ENCODE measurements at places on chromosomes 1 and 21.

GRCh38 chr1:91535441-91535840, 34.8 kb downstream of the CDC7 start:
- DNase-seq, result no peak

- no peak for DNase-seq
Measured at GRCh38 chr1:244273845-244274619, 177.7 kb downstream of the ADSS2 start.

DNA sequence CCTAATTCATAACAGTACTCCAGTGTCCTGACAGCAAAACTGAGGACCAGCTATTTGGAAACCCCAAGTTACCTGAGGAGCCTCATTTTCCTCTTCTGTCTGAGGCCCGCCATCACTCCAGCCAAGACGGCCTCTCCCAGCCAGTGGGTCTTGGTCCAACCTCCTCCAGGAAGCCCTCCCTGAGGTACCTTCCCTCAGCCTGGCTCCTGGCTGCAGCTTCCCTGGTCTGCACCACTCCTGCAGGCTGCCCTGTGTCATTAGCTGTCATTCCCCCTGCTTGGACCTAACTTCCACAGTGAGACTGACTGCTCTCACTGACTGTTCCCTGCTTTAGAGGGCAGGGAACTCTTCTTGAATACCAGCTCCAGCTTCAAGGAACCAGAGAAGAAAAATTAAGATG, 33.0 kb downstream of the BCAR3 start:
- DNase-seq, result no peak

- no peak for DNase-seq
Measured at GRCh38 chr1:154895798-154896197, 25.7 kb upstream of the KCNN3 start.

GRCh38 chr1:75520862-75521475, 89.9 kb downstream of the SLC44A5 start:
- no peak for DNase-seq

GRCh38 chr1:26281971-26282370, 2.1 kb downstream of the SH3BGRL3 start:
- peak; percentile 43 for DNase-seq

GRCh38 chr1:183942933-183943693, 94.4 kb downstream of the COLGALT2 start:
- DNase-seq, result peak; percentile 63

DNA sequence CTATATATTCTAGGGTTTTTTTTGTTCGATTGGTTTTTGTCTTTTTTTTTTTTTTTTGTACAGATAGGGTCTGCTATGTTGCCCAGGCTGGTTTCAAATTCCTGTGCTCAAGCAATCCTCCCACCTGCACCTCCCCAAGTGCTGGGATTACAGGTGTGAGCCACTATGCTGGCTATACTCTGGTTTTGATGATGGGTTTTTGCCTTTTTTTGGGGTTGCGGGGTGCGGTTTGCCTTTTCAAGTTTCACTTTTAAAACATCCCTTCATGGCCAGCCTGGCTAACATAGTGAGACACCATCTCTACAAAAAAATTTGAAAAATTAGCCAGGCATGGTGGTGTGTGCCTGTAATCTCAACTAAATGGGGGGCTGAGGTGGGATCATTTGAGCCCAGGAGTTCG, 10.0 kb downstream of the KDM5B start:
- DNase-seq, result no peak

- no peak for DNase-seq
Measured at GRCh38 chr1:203401199-203401877, 50.4 kb upstream of the FMOD start.

- DNase-seq, result no peak
Measured at GRCh38 chr1:191043066-191043465, 565.4 kb upstream of the BRINP3 start.

- DNase-seq, result no peak
Measured at GRCh38 chr1:248857749-248858095, 1.2 kb downstream of the ZNF692 start.

DNA sequence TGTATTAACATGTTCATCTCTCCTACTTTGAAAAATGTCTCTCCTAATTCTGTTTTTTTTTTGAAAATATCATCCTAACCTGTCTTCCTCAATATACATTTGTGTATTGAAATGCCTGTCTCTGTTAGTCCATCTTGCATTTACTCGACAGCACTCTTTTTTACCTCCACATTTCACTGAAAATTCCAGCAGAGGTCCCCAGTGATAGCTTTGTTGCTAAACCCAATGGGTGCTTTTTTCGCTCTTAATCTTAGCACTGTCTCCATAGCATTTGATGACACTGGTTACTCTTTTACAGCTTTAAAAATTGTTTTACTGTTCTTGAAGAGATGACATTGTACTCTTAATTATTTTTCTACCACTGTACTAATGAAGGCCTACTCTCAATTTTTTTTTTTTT, 10.8 kb downstream of the OSBPL9 start:
- no peak for DNase-seq

DNA sequence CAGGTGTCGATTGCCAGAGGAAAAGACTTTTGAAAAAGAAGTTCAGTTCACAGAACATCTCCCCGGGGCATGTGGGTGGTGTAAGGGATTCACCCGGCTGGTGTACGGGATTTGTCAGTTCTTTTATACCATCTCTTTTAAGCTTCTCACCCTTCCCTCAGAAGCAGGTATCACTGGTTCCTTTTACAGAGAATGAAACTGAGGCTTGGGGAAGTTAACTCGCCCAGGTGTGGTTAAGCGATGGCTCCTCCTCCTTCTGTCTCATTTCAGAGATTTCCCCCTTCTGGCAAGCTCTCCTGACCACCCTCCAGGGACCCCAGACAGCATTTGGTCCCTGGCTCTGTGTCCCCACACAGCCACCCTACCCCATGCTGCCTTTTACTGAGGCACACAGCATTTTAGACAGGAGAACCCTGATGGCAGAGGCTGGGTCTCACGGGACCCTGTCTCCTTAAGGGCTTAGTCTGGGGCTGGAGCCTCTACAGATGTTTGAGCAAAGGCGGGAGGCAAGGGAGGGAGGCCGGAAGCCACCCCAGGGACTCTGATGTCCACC, 2.8 kb upstream of the ECE1 start:
- no peak for DNase-seq

GRCh38 chr1:3699596-3699995, 47.3 kb downstream of the TP73 start:
- DNase-seq, result no peak

- no peak for DNase-seq
Measured at GRCh38 chr1:218273762-218274479, 11.2 kb upstream of the RRP15 start.

DNA sequence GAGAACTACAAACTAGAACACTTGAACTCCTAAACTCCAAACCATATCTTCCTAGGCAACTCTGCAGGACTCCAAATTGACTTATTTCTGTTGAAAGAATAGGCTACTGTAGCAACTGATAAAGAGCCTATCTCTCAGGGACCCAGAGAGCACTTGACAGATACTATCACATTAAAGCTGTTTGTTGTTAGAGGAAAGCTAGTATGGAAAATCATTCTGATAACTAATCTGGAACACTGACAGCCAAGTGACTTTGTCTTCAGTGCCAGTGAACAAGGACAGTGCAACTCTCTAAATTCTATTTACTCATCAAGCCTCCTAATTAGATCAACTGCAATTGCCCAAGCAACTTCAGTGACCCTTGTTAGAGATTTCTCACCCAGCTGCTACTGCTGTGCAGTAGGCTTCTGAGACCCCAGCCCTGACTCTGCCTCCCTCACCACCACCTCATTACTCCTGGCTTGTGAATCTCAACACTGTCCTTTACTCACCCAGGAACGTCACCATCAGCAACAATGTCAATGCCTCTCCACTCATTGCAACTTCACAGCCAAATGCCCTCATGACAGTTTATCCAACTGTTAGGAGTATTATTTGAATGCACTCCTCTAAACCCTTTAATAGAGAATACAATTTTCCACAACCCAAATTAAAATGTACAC, 7.4 kb upstream of the RGS13 start:
- no peak for DNase-seq

- no peak for DNase-seq
Measured at GRCh38 chr1:194586302-194586701, 1399.9 kb upstream of the B3GALT2 start.

GRCh38 chr1:210743038-210743437, 390.9 kb downstream of the KCNH1 start:
- no peak for DNase-seq

DNA sequence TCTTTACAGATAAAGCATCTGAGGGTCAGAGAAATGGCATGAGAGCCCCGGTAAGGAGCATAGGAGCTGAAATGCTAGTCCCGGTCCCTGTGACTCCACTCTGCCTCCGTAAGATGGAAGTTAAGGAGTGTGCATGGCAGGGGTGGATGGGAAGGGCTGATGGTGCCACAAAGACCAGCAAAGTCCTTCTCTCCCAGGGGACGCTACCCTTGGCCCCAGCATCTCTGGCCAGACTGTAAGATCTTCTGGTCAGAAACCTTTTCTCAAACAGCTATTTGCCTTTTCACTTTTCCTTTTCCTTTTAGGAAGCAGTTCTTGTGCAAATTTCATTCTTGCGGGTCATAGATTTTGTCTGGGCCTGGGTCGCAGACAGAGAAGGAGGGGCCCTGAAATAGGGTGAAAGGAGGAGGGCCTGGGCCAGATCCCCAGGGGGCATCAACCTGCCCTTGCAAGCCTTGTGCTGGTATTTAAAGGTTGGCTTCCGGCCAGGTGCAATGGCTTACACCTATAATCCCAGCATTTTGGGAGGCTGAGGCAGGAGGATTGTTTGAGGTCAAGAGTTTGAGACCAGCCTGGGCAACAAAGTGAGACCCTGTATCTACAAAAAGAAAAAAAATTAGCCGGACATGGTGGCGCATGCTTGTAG, 14.4 kb upstream of the EPS8L3 start:
- DNase-seq, result no peak

GRCh38 chr1:91872559-91873081, 13.3 kb downstream of the TGFBR3 start:
- DNase-seq, result no peak

DNA sequence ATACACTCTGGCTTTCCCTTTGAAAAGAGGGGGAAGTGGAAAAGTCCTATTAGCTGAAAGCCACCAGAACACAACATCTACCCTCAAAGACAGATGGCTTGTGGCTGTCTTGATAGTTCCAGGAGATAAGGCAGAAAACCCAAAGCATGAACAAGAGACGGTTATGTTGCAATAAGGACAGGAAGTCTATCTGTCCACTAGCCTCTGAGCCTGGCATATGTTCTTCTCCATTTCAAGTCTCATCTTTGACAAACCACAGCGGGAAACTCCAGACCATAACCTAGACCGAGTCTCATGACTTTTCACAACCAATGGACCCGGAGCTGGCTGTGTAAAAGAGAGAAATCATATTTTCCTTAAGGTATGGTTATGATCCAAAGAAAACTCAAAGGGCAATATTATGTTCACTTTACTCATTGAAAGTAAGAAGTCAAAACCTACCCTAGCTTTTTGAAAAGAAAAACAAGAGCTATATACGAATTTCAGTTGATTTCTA, 33.8 kb downstream of the DUSP10 start:
- DNase-seq, result no peak

- peak; percentile 25 for DNase-seq
Measured at GRCh38 chr1:199226163-199226562, 587.3 kb downstream of the PTPRC start.

DNA sequence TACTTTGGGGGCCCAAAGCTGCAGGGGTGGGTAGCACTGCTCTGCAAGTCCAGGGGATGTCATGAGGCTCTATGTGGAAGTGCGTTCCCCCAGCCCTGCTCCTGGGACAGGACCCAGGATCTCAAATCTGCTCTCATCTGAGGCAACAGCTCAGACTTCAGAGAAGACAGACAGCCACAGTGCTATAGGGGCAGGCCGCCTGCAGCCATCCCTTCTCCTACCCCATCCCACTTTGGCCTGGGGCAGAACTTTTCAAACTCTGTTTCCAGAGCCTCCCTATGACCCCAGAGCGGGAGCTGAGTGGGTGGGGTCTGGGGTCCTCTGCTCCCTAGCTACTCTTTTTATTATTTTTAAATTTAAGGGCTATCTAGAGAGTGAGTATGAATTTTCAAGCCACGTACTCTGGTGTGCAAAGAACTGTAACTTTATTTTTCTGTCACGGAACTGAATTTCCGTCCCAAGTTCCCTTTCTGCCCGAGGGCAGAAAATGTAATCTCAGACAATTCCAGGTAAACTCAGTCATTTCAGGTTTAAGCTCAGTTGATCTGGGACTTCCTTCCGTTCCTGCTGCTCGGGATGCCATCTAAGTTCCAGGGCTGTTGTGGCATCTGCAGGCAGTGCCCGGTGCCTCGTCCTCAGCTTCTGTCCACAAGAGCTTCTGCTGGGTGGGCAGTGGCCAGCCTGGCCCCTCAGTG, 98.3 kb downstream of the ACTL8 start:
- no peak for DNase-seq

DNA sequence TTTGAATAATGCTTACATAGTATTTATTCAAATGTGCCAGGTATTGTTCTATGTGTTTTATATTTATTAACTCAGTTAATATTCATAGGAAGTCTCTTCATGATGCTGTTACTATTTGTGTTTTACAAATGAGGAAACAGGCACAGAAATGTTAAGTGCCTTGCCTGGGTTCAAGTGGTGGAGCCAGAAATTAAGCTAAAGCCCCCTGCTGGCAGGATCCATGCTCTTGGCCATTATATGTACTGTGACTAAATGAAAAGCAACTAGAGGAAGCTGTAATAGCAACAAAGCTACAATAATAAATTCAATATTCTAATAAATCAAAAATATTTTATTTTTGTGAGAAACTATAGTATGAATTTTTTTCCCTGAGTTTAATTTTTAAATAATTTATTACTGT, 30.0 kb downstream of the IARS2 start:
- DNase-seq, result no peak

DNA sequence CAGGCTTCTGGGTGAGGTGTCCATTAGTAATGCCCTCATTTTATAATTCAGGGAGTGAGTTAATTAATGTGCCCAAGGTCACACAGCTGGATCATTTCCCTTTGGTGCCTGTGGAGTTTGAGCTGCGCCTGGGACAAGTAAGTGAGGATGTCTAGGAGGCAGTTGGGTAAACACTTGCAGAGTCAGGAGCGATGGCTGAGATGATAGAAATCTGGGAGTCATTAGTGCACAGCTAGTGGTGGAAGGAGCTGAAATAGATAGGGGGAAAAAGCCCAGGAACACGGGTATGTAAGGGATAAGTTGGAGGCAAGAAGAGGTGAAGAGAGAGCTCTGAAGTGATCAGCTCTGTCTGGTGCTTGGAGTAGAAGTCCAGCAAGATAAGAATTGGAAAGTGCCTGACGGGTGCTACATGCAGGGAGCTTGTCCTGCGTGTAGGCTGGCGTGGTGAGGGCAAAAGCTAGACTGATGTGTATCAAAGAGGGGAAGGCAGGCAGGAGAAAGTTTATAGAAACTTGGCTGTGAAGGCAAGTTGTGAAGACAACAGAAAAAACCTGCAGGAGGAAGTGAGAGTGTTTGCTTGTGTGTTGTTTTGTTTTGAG, 1.7 kb upstream of the SCAF4 start:
- DNase-seq, result no peak

- DNase-seq, result no peak
Measured at GRCh38 chr1:79441238-79441637, 434.7 kb upstream of the ADGRL4 start.

DNA sequence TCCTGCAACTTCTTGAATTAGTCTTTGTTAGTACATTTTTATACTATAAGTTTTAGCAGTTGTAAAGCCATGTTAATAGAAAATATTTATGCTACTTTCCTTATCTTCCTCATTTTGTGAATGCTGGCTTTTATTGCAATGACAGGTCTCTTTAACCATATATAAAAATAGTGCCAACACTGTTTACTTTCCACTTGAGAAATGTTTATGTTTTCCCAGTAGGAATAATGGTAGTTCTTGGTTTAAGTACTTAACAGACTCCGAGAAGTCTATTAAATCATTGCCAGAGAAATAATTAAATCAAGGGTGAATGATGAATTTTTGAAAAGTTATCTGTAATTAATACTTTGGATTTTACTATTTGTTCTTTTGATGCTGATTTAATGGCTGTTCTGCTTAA, 9.7 kb downstream of the CHML start:
- DNase-seq, result no peak
